ENCODE measurements at places on chromosomes 1 and 21. TPM values are rescaled to one million over a fixed set of nuclear protein-coding genes. Genes with fewer than 3 reads are reported as not detected.

DNA sequence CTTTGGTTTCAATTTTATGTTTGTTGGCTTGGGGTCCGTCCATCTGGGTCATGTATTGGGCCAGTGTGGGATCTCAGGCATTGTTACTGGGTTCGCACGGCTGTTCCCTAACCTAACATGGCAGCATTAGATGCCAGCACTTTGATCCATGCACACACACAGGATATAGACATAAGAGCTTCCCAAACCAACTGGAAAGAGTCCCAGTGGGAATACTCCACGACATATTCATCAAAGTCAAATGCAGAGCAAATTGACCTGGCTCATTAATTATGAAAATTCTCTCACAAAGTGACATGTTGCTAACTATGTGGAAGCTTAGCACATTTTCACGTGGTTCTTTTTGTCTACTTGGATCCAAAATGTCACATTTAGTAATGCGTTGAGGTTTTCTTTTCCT, 130.4 kb downstream of the SETD4 start:
- no peak for DNase-seq

- DNase-seq = no peak
Observed at GRCh38 chr1:38287547-38287946, 241.0 kb upstream of the POU3F1 start.

GRCh38 chr1:68321084-68321685, 88.9 kb upstream of the WLS start:
- peak; percentile 68 for DNase-seq

GRCh38 chr1:219676012-219676765, 63.3 kb upstream of the ZC3H11B start:
- no peak for DNase-seq

DNA sequence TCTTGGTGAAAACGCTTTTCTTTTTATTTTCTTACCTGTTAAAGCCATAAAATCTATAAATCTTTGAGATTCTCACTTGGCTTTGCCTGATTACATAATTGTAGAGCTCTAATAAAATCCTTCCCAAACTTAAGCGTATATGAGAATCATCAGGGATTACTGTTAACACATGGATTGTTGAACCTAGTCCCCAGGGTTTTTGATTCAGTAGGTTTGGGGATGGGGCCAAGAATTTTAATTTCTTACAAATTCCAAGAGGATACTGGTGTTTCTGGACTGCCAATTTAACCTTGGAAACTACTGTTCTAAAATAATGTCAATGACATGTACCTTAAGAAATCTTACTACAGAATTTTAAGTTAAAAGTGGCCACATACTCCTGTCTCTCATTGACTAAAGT, 694.2 kb downstream of the BRINP3 start:
- no peak for DNase-seq

GOLT1A gene
- polyA plus RNA-seq = not detected

DNA sequence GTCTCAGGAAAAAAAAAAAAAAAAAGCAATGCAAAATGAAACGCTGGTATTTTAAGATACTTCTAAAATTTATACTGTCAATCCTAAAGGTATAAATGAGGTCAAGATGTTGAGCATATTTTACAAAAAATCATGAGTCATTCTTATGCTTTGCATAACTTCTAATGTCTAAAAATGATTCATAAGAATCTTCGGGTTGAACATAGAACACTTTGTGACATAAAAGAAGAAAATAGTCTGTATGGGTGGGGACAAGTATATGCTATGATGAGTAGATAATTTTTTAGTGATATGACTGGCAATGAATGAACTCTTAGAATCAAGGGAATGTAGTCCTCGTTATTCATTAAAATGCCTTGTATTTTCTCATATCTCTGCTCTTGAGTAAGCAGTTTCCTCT, 416.9 kb upstream of the USP24 start:
- DNase-seq = no peak

- DNase-seq = peak; percentile 16
Observed at GRCh38 chr1:10429868-10430215, 391 bp upstream of the CENPS start.

DNA sequence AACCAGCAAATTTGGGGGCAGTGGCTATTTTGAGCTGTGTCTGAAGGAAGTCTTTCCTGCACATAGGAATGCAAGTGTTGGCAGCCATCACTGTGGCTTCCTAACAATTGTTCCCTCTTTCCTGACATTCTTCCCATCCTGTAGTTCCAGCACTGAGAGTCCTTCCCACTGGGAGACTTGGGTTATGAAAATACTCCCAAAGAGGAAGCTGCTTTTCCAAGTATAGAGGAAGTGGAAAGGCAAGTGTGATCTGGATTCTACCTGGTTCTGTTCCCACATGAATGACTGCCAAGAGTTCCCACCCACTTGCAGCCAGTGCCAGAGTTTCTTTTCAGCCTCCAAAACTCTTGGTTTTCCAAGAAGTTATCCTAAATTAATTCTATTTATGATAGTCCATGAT, 98.5 kb upstream of the CD53 start:
- peak; percentile 7 for DNase-seq

VPS72 gene
- polyA plus RNA-seq = 42.9 TPM

GLMP gene
- 20.7 TPM for polyA plus RNA-seq

- no peak for DNase-seq
Observed at GRCh38 chr1:56491441-56491840, 87.9 kb downstream of the PLPP3 start.

CLEC20A gene
- not detected for polyA plus RNA-seq
